GM12878 (cell line): ENCODE measurements at places on chromosomes 5 and 9. TPM values are rescaled to one million over a fixed set of nuclear protein-coding genes. Genes with fewer than 3 reads are reported as not detected.

The LURAP1L gene
- total RNA-seq = 0.58 and 0.80 TPM in 2 replicates

The BTNL3 gene
- total RNA-seq = not detected in 2 replicates

The PCDHGA9 gene
- 0.54 and 0.56 TPM in 2 replicates for total RNA-seq

The GRAMD2B gene
- total RNA-seq = 8.1 and 8.2 TPM in 2 replicates

The ZNG1C gene
- 30.1 and 43.6 TPM in 2 replicates for total RNA-seq

The STPG3 gene
- not detected in 2 replicates for total RNA-seq

The PCDHGA3 gene
- total RNA-seq = 0.08 and 0.10 TPM in 2 replicates

The LHX3 gene
- total RNA-seq = not detected in 2 replicates

The PCDHB11 gene
- total RNA-seq = not detected in 2 replicates

The PCDHA9 gene
- not detected in 2 replicates for total RNA-seq

DNA sequence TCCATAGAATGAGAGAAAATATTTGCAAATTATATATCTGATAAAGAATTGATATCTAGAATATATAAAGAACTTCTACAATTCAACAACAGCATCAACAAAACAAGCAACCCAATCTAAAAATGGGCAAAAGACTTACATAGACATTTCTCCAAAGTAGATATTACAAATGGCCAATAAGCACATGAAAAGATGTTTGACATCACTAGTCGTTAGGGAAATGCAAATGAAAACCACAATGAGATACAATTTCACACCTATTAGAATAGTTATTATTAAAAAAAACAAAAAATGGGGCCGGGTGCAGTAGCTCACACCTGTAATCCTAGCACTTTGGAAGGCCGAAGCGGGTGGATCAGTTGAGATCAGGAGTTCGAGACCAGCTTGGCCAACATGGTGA, 24.4 kb downstream of the CATSPER3 start:
- no peak for DNase-seq

DNA sequence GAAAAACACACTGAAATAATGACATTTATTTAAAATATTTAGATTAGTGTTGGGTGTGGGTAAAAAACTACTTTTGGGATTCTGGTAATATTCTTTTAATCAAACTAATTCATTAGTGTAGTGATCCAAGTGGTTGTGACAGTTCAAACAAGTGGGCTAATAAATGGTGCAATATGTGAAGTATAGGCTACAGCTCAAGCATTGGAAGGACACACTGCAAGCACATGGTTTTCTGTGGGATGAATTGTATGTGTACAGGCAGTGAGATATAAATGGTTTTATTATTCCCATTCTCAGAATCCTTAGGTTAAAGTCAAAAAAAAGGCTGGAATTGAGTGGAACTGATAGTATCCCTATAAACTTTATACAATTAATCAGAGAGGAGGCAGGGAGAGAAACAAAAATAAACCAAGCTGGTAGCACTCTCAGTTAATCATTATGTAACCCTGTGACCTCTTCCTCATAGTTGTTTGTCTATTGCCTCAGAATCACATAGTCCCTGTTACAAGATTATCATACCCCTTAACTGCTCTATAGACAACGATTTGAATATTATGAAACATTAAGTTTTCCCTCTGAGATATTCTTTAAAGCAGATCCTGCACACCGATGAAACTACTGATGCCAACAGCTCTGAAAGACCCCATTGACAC, 1755.4 kb upstream of the ACO1 start:
- no peak for DNase-seq

DNA sequence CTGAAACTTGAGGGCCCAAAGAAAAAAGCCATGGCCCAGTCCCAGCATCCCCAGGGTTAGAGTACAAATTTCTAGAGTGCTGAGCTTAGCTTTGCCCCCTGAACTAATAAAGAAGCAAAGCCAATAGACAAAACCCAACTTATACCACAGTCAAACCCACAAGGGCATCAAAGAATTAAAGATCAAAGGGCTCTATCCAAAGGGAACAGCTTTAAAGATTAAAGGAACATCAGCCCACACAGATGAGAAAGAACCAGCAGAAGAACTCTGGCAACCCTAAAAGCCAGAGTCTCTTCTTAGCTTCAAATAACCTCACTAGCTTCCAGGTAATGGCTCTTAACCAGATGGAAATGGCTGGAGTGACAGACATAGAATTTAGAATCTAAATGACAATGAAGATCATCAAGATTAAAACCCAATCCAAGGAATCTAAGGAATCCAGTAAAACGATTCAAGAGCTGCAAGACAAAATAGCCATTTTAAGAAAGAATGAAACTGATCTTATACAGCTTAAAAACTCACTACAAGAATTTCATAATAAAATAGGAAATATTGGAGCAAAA, 93.9 kb downstream of the YIPF5 start:
- DNase-seq = no peak

DNA sequence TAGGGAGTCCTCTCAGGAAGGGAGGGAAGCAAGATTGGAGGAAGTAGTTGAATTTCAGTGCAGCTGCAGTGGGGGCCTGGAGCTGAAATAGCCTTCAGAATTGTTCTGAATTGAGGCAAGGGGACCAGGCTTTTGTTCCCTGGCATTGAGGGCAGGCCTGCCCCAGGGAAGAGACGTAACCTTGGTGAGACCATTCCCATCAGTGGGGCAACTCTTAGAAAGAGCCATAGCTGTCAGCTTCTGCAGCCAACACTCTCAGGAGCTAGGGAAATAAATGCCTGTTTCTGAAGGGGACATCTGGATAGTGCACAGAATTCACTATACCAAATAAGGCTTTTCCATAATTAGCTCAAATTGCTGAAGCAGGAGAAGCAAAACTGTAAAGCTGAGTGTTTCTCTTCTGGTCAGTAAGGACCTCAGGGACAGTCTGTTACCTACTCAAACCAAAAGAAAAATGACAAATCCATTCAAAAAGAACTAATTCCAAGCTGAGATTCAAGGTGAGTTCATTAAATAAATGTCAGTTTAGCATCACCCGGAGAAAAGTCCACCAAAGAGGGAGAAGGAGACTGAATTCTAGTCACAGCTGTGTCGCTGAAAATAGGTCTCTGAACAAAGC, 44.0 kb downstream of the LYRM7 start:
- no peak for DNase-seq

DNA sequence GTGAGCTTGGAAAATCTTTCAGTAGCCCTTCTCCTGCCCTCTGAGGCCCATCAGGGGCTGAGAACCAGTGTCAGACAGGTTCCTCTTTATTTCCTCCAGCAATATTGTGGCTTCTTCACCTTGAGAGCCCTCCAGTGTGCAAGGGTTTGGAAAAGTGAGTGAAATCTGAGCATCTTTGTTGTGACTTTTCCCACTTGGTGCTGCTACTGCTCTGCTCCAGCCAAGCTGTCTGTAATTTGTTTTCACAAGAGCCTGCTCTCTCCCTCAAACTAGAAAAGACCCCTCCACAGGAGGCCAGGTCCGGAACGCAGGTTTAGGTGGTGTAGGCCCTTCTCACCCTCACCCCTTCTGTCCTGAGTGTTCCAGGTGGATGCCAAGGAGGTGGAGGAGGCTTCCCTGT, 57.4 kb upstream of the SPRY4 start:
- no peak for DNase-seq

- no peak for DNase-seq
Measured at GRCh38 chr5:93192683-93193082, 388.3 kb downstream of the NR2F1-AS1 start.

DNA sequence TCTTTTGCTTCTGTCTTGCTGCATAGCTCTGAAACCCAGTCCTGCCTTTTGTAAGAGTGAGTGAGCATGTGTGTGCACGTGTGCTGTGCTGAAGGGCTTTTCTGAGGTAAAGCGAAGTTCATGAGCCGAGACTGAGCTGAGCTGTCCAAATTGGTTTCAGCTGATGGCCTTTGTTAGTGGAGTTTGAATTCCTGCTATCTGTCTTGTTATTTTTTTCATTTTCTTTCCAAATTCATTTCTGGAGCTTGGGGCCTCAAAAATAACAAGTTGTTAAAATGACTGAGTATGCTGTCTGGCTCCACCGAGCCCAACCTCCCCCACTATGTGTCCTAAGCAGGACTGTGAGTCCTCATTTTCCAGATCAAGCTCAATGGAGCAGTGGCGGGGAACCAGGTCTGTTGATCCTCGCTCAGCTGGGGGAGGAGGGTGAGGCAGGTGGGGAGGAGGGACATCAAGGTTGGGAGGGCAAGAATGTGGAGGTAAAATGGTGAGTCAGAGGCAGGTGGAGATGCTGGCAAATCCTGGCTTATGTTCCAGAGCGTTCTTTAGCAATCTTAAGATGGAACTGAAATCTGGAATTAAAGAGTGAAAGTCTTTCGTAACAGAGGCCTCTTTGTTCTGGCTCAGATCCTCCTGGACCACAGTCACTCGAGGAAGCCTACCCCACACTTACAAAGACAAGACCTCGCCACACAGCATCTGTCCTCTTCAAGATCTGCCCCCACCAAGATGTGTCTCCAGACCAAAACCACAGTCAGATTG, 63.9 kb downstream of the SREK1 start:
- no peak for DNase-seq

GRCh38 chr5:135444881-135445280, 2.3 kb downstream of the DCANP1 start:
- no peak for DNase-seq

DNA sequence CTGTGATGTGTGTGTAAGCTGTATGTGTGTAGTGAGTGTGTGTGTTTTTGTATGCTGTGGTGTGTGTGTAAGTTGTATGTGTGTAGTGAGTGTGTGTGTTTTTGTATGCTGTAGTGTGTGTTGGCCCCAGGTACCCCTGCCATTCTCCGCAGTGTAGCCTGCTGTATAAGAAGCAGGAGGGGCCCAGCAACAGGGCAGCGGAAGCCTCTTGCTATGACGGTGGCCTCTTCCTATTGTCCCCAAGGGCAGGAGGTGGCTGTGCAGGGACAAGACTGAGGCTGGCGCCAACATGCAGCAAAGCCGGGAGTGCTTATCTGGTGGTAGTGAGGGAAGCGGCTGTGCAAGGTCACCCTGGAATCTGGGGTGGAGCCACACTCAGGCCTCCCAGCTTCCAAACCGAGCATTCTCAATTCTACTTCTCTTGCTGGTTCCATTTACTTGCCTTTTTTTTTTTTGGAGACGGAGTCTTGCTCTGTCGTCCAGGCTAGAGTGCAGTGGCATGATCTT, 5.1 kb downstream of the SPAAR start:
- DNase-seq = no peak

DNA sequence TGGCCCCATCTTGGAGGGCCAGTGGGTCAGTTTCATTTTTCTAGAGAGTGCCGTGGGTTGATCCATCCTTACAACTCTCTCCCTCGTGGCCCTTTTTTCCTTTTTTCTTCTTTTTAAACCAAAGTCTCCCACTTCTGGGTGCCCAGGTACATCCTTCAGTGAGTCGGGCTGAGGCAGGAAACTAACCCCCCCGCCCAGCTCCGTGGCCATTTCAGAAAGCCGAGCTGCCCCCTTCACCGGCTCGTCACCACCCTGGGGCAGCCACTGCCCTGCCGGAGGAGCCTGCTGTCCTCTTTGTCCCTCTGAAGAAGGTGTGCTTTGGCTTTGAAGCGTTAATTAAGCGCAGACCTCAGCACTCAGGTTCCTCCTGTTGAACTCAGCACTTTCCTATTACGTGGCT, 5.2 kb downstream of the CFAP77 start:
- no peak for DNase-seq

DNA sequence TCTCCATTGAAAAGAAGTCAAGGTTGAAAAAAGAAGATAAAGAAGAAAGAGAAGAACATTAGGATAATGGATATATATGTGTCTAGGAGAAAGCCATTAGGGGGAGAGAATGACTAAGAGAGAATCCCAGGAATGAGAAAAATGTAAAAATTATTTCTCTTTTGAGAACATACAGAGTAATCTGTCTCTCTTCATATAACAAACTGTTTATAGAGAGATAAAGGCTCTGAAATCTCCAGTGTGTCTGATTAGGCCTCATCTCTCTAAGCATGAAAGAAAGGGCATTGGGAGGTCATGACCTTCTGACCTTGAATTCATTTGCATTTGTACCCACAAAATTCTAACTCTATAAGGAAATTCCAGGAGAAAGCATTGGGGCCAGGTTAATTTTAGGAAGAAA, 3.5 kb upstream of the MPDZ start:
- DNase-seq = no peak

DNA sequence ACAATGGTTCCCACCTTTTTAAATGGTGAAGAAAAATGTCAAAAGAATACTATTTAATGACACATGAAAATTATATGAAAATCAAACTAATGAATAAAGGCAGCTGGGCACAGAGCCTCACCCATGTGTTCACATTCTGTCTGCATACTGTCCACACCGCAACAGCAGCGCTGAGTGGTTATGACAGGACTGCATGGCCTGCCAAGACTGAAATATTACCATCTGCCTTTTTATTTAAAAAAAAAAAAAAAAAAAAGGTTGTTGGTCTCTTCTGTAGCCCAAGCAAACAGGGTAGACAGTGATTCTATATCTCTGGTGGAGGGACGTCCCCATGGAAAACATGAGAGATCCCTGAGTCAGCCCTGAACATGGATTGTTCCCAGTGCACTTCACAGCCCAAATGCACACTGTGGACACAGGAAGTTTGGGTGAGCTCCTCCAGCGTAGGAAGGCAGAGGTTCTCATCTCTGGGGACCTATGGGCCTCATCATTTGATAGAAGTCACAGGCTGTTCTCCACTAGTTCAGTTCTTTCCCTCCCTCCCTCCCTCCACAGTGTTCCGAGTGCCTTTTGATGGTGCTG, 44.9 kb upstream of the SHC3 start:
- DNase-seq = no peak

- DNase-seq = peak; percentile 55
Measured at GRCh38 chr5:126965061-126965475, 65.3 kb downstream of the MARCHF3 start.

- no peak for DNase-seq
Measured at GRCh38 chr9:77163884-77164283, 13.4 kb upstream of the VPS13A start.

DNA sequence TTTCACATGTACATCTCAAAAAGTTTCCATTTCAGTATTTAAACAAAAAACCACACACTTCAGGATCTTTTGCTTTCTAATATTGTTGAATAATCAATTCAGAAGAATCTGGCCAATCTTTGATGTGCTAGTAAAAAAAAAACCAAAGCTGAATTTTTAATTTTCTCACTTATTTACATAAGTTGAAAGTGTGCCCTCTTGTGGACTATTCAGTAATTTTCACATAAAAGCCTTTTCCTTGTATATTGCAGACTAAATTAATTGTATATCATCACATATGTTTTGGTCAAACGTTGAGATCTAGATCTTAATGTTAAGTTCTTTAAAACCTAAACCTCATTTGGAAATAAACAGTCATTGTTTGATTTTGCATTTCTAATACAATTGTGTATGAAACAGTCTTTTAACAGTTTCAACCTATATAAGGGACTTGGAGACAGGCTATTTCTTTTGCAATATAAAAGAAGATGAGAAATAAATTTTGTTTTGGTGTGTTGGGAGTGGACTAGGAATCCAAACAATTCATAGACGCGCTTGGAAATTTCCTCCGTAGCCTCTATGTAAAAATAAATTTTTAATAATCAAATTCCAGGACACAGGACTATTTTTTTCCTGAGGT, 68.1 kb downstream of the NIPBL start:
- no peak for DNase-seq

DNA sequence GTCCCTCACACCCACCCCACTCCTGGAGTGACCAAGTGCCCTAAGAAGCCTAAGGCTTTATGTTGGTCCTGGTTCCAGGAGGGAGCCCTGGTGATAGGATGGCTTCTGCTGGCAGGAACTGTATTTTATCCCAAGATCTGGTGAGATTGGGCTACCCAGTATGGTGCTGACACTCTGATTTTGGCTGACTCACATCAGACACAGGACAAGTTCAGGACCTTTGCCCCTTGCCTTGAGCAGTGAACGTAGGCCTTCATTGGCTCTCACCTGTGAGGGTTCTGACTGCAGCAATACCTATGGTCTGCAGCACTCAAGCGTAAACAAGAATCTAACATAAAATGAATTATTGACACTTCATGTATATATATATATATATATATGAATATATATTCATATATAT, 25.0 kb downstream of the BHMT start:
- DNase-seq = no peak

- DNase-seq = no peak
Measured at GRCh38 chr5:96537386-96537785, 104.3 kb upstream of the PCSK1 start.
